ENCODE measurements at places on chromosomes 2 and 18. TPM values are rescaled to one million over a fixed set of nuclear protein-coding genes. Genes with fewer than 3 reads are reported as not detected.

DNA sequence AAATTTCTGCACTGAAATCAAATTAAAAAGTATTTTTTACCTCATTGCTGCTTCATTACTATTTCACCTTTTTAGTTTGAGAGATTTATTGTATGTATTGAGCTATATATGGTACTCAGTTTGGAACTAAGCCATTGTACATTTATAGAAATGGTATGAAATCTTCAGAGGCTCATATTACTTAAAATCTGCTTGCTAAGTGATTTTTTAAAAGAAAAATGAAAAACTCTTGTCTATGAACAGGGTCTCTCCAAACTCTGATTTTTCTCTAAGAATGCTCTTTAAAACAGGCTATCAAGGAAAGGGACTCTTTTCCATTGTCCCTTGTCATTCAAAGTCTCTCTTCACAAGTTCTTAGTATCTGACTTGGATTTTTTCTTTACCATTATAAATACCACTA, 31.8 kb downstream of the C1D start:
- DNase-seq = no peak

DNA sequence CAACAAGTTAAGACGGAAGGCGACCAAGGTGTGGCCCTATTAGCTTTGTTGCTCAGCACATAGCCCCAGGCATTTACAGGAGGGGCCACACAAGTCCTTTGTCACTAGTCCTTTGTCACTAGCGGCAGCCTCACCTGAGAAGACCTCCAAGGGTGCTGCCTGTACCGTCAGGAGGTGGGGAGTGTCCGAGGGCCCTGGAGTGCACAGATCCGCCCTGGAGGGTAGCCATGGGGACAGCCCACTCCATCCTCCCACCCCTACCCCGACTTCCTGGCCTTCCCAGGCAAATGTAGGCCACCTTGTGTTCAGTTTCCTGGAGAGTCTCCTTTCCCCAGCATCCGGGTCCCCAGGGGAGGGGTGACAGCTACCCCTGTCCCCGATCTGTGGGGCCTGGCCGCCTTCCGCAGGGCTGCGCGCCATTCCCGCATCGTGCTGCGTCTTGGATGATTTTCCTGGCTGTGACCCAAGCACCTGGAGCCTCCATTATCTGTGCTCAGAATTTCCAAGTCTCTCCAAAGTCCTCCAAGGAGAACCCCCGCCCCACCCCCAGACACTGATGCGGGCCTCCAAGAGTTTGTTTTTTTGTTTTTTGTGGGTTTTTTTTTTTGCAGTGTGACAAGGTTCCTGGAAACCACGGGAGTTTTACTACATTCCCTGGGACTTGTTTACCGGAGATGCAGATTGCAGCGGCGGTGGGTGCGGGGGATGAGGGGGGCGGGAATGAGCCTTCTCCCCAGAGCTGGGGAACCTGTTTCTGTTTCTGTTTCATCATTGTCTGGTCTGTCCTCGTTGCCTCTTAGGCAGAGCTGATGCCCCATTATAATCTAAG, 28.6 kb downstream of the TEX44 start:
- peak; percentile 75 for DNase-seq

DNA sequence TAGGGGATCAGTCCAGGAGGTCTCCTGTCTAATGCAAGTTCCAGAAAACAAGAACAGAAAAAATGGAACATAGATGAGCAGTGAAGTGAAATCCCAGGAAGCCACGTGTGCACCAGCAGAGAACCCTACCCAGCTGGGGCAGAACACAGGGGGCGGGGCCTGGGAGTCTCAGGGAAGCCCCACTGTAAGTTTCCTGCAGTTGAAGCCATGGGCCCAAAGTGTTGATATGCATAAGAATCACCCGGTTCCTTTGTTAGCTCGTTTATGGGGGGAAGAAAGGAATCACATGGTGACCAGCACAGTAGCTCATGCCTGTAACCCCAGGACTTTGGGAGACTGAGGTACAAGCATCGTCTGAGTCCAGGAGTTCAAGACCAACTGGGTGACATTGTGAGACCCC, 131.3 kb downstream of the INO80D start:
- DNase-seq = no peak

GRCh38 chr2:198254536-198255090, 450.2 kb downstream of the PLCL1 start:
- DNase-seq = no peak

DNA sequence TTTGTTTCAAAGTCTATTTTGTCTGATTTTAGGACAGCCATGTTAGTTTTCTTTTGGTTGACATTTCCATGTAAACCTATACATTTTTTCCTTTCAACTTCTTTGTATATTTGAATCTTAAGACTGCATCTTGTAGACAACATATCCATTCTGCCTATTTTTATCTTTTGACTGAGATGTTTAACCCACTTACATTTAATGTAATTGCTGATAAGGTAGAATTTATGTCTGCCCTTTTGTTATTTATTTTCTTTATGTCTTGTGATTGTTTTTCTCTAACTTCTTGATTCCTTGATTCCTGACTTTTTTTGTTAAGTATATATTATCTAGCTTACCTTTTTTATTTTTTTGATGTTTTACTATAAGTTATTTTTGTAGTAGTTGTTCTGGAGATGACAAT, 542.5 kb downstream of the SUCLG1 start:
- no peak for DNase-seq

GRCh38 chr2:28227498-28227897, 165.2 kb upstream of the FOSL2 start:
- DNase-seq = no peak

KIDINS220 gene
- total RNA-seq = 84.5 TPM

TMEM37 gene
- total RNA-seq = 1.7 TPM
